Natural killer cell treated with Interleukin-12 subunit alpha and Interleukin-12 subunit beta and Interleukin-15 and Interleukin-18, amount 100 ng/mL, for 72 hours (primary cell): ENCODE measurements at places on chromosomes 3 and 15. TPM values are rescaled to one million over a fixed set of nuclear protein-coding genes. Genes with fewer than 3 reads are reported as not detected.
A peak's percentile ranks its signal among the peaks of the same experiment; 100 is the strongest.

Gene SCAMP5
- 0.40 TPM for total RNA-seq

GRCh38 chr3:65939801-65940246, 98.9 kb downstream of the MAGI1 start:
- H3K27me3 ChIP-seq: no peaks in the 10 kb centered on the region
- H3K4me3 ChIP-seq: no peak overlapping the region
- no peaks in the 10 kb centered on the region for H3K36me3 ChIP-seq
- no peak for DNase-seq
- no peaks in the 10 kb centered on the region for H3K4me1 ChIP-seq

- H3K27me3 ChIP-seq: peaks cover 35% of the 10 kb centered on the region
- H3K4me3 ChIP-seq: no peak overlapping the region
- H3K36me3 ChIP-seq: no peaks in the 10 kb centered on the region
- DNase-seq: no peak
- no peaks in the 10 kb centered on the region for H3K4me1 ChIP-seq
These were observed 202.5 kb downstream of the TLE3 start for GRCh38 chr15:69895202-69895601.

DNA sequence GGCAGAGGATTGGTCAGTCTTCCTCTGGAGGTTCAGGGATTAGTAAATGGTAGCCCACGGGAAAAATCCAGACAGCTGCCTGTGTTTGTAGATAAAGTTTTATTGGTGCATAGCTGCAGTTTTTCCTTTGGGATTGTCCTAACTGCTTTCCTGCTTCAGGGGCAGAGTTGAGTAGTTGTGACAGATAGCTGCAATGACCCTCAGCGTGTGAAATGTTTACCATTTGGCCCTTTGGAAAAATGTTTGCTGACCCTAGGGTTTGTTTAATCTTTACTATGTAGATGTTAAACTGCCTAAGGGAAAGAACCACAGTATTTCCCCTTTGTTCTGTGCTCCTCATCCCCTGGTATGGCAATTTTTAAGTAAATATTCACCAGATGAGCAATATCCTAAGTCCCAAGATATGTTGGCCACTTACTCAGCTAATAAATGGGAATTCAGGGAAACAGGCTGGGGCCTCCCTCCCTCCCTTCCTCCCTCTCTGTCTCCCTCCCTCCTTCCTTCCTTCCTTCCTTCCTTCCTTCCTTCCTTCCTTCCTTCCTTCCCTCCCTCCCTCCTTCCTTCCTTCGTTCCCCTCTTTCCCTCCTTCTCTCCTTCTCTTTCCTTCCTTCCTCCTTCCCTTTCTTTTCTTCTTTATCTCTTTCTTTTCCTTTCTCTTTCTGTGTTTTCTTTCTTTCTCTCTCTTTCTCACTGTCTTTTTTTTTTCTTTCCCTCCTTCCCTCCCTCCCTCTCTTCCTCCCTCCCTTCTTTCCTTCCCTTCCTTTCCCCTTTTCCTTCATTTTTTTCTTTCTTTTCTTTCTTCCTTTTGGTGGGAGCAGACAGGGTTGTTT, 234.6 kb upstream of the BHLHE40 start:
- peak overlapping the region; percentile 40 for H3K27ac ChIP-seq
- H3K4me3 ChIP-seq: no peak overlapping the region
- peaks cover 80% of the 10 kb centered on the region for H3K4me1 ChIP-seq
- peaks cover 9% of the 10 kb centered on the region for H3K36me3 ChIP-seq
- DNase-seq: no peak
- H3K27me3 ChIP-seq: no peaks in the 10 kb centered on the region

- H3K27me3 ChIP-seq: no peaks in the 10 kb centered on the region
- H3K4me1 ChIP-seq: peaks cover 79% of the 10 kb centered on the region
- H3K4me3 ChIP-seq: no peak overlapping the region
- DNase-seq: peak; percentile 88
- H3K36me3 ChIP-seq: peaks cover 12% of the 10 kb centered on the region
These were observed 62.1 kb downstream of the CAPN7 start for GRCh38 chr3:15268033-15268631.

Gene LDHAL6B
- total RNA-seq: not detected

GRCh38 chr3:129009266-129009665, 8.2 kb downstream of the EFCC1 start:
- no peaks in the 10 kb centered on the region for H3K36me3 ChIP-seq
- H3K4me3 ChIP-seq: no peak overlapping the region
- no peak overlapping the region for H3K27ac ChIP-seq

Gene RFX7
- total RNA-seq: 28.1 TPM

Gene BCL2A1
- 17.3 TPM for total RNA-seq

Gene MORC1
- total RNA-seq: not detected

- no peaks in the 10 kb centered on the region for H3K27me3 ChIP-seq
- H3K36me3 ChIP-seq: peaks cover 24% of the 10 kb centered on the region
- DNase-seq: peak; percentile 90
- H3K4me1 ChIP-seq: peaks cover 83% of the 10 kb centered on the region
- H3K4me3 ChIP-seq: peak overlapping the region; percentile 85
- peak overlapping the region; percentile 97 for H3K27ac ChIP-seq
These were observed 237.6 kb upstream of the BHLHE40 start for GRCh38 chr3:4741404-4742307.

DNA sequence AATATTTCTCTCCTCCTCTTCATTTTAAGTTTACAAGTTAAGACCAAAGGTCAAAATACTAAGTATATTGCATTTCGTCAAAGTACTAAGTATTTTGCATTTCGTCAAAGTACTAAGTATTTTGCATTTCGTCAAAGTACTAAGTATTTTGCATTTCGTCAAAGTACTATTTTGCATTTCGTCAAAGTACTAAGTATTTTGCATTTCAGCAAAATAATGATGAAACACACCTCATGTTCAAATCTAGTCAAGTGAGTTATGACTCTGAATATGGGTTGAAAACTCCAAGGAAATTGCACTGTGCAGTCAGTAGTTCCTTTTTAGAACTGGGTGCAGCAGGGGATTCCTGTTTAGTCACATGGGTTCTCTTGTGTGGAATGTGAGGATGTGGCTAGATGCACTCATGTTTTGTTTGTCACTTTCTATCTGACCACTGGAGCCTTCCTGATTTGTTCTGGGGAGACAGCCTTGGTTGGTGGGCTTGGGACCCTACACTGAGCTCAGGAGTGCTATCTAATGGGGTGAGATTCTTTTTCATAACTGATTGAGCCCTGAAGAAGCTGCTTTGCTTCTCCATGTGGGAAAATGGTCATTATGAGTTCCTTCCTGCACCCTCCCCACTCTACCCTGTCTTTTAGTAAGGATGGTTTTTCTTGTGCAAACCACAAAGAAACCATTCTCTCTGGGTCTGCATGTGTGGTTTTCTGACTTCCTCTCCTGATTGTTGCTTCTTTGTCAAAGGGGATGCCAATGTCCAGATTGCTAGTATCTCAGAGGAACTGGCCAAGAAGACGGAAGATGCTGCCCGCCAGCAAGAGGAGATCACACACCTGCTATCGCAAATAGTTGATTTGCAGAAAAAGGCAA, 73.4 kb downstream of the CCK start:
- peaks cover 8% of the 10 kb centered on the region for H3K36me3 ChIP-seq
- no peak for DNase-seq
- no peaks in the 10 kb centered on the region for H3K27me3 ChIP-seq

Gene SEMA3F
- total RNA-seq: 0.12 TPM
